ENCODE measurements at places on chromosomes 6 and 20.

DNA sequence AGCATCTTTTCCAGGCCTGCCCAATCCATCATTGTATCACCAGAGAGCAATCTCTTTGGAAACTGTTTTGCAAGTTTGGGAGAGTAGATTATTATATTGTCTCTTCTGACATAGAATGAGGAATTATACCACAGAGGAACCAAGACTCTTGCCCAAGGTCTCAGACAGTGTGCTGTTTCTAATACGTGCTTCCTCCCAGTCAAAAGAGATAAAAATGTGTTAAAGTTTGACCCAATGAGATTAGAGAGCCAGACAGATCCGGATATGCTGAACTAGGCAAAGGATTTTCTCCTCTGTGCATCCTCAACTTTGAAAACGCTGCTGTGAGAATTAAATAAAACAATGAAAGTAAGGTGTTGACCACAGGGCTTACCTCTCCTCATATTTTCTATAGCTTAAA lies 18.6 kb upstream of the NT5E start:
- DNase-seq: no peak

- no peak for DNase-seq
Observed at GRCh38 chr6:24979176-24979575, 43.4 kb upstream of the RIPOR2 start.

- no peak for DNase-seq
Observed at GRCh38 chr6:88513920-88514319, 347.8 kb upstream of the CNR1 start.

DNA sequence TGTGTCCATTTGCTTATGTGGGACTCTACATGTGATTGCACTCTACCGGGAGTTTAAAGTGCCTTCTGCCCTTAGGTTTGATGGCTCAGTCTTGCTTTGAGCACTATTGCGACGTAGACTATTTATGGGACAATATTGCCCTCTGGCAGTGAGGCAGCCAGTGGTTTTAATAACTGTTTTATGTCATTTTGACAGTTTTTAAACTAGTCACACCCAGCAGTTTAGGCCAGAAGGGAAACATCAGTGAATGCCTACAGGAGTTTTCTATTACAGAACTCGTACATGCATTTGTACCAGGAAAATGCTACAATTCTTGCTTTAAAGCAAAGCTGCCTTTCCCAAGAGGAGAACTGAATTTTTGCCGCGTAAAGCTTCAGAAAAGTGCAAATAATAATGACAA lies 813.7 kb downstream of the KIF16B start:
- no peak for DNase-seq

GRCh38 chr6:5995949-5996713 lies 10.6 kb downstream of the NRN1 start:
- no peak for DNase-seq

GRCh38 chr6:21371061-21371460 lies 222.5 kb upstream of the SOX4 start:
- no peak for DNase-seq

- DNase-seq: no peak
Observed at GRCh38 chr20:59848182-59848581, 85.3 kb downstream of the SYCP2 start.

- DNase-seq: no peak
Observed at GRCh38 chr6:53199156-53199555, 50.5 kb upstream of the GCM1 start.

DNA sequence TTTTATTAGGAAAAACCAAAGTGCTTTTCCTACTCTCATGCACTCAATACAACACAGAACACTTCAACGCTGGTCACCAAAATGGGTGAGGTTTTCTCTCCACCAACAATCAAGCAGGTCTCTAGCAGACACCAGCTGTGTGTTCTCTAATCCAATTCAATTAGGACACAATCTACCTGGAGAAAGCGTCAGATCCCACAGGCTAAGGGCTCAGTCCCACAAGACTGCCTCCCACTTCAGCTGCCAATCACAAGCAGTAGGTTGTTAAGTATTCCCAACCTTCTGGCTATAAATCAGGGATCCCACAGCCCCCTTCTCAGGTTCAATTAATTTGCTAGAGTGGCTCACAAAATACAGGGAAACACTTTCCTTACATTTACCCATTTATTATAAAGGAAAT lies 47.7 kb downstream of the STMND1 start:
- DNase-seq: no peak

DNA sequence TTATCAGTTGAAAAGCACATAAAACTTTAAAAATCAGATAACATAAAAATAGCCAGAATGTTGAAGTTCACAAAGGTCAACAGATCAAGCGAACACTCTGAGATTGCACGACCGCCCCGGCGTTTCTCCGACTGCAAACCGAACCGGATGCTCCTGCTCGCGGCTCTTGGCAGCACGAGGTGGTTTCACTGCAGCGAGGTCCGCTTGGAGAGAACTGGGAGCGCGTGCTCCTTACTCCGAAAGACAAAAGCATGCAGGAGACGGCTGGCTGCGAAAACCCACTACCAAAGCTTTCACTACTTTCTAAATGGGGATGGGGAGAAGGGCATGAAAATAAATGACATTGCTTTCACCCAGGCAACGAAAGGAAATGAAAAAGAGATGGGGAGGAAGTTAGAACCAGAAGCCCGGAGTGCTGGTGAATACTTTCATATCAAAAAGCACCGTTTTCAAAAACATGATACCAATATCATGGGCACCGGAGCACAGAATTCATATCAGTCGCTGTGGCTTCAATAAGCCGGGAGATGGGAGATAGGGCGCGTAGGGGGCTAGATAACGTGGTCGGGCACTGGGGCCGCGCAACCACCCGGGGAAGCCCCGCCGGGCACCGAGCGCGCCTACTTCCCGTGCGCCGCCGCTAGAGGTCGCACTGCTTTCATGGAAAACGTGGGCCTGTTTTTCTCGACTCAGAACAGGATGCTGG lies 8.3 kb upstream of the ANKRD60 start:
- peak; percentile 86 for DNase-seq

GRCh38 chr6:158431036-158431435 lies 118.8 kb downstream of the TULP4 start:
- DNase-seq: no peak

GRCh38 chr20:3612795-3613572 lies 50.2 kb downstream of the GFRA4 start:
- no peak for DNase-seq

DNA sequence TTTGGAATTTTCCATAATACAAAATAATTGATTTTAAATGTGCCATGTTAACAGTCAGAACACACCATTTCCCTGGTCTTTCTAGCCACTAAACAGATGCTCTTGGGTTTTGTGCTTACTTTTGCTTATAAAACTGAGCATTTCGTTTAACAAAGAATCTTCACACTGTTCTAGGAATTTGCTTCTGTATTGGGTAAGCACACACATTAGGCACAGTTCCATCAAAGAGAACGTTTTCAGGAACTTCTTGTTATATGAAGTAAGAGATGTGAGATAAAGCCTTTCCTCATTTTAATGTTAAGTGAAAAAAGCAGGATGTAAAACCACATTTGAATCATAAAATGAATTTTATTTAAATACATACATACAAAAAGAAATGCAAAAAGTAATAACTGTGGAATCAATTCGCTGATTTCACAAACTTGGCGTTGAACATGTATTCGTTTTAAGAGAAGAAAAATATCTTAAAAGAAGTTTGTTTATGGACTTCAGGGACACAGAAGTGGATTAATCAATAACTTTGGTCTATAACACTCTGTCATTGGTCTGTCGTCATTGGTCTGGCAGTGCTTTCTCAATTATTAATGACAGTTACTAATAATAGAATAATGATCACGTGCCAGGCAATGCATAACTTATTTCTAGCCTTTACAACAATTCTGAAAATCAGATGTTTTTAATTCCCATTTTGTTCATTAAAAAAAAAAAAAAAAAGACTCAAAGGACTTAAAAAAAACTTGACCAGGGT lies 199.9 kb upstream of the PRDM1 start:
- DNase-seq: no peak
